ENCODE measurements at places on chromosomes 12 and 14.

DNA sequence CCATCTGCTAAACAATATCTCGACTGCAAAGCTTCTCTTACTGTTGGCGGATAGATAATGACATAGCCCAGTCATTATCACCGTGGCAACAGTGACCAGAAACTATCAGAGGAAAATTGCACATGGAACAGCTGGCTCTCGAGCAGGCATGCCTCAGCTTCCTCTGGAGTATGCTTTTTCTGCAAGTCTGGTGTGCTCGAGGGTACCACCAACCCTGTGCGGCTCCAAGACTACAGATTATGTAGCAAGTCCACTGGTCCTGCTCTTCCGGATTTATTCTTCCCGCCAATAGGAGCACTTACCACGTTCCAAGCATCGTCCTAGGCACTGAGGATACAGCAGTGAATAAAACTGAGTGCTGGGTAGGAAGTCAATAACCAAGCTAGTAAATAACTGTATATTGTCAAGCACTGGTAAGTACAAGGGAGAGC, 1.4 kb upstream of the GLRX5 start:
- DNase-seq, result peak; percentile 44

DNA sequence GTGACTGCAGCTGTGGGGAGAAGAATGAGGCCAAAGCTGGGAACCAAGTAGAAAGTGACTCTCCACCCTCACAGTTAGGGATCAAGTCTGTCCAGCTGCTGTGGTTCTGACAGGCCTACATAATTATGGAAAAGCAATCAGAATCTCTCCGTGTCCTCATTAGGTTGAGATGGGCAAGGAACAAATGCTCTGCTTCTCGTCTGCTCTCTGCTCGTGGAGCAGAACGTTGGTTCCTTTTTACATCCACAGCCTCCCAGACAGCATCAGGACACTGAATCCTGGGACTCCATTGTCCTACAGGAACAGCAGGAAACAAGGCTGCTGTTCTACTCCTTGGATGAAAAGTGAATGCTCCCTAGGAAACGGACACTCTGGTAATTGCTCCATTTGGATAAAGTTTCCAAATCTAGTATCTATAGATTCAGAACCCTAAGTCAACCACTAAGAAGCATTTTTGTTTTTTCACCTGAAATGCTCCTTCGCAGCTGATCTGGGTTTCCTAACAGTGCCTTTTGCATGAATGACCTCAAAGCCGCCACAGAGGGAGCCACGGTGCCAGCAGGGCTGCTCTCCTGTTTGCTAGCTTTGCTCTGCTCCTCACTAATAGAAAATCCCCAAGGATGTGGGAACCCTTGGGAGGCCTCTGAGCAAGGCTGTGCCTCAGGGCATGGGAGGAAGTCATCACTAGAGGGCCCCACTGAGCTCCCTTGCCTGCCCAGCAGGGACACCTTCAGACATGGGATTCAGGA, 102.0 kb downstream of the EGLN3 start:
- DNase-seq, result no peak

DNA sequence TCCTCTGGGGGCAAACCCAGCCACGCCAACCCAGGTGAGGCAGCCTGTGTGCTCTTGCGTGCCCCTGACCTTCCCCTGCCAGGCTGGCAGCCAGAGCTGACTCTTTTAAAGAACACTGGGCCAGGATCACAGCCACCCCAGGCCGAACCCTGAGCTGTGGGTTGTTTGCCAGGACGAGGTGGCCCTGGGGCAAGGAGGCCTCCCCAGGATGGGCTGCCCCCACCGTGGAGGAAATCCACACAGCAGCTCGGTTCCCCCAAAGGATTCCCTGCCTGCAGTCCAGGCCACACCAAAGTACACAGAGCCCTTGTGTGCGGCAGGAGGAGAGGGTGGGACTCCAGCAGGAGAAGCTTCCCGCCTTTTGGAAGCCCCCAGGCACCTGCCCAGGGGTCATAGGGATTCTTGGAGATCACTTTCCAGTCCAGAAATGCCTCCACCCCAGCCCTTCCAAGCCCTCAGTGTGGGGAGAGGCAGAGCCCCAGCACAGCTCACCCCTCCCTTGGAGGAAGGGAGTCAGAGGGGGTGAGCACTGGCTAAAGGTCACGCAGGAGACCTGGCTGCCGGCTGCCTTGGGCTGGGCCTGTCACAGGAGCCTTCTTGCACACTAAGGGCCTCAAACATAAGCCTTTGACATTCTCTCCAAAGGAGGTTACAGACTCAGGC, 115.6 kb downstream of the CALM1 start:
- DNase-seq, result no peak

- no peak for DNase-seq
Measured at GRCh38 chr14:67317822-67318221, 41.8 kb downstream of the ATP6V1D start.

- DNase-seq, result peak; percentile 75
Measured at GRCh38 chr14:91350813-91351511, 66.7 kb downstream of the CCDC88C start.

GRCh38 chr14:75422169-75422568, 5.7 kb upstream of the JDP2 start:
- DNase-seq, result no peak

DNA sequence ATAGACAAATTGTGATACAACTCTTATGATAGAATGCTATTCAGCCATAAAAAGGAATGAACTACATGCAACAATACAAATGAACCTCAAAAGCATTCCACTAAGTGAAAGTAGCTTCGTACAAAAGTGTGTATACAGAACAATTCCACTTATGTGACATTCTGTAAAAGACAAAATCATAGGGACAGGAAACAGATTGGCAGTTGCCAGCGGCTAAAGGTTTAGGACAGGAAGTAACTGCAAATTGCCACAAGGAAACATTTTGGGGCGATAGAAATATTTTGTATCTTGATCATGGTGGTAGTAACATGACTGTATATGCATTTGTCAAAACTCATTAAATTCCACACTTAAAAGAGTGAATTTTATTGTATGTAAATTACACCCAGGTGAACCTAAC, 113.4 kb downstream of the CAPZA3 start:
- DNase-seq, result no peak

DNA sequence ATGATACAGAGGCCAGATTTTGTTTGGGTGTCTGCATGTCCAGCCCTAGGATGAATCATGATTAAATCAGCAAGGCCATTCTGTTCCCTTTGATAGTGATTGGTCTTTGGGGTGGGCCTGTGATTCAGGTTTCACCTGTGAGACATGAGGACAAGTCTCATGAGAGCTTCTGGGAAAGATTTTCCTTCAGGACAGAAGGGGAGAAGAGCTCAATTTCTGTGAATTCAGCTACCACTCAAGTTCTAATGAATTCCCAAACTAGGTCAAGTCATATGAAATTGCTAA, 73.4 kb downstream of the ZNF664 start:
- no peak for DNase-seq

DNA sequence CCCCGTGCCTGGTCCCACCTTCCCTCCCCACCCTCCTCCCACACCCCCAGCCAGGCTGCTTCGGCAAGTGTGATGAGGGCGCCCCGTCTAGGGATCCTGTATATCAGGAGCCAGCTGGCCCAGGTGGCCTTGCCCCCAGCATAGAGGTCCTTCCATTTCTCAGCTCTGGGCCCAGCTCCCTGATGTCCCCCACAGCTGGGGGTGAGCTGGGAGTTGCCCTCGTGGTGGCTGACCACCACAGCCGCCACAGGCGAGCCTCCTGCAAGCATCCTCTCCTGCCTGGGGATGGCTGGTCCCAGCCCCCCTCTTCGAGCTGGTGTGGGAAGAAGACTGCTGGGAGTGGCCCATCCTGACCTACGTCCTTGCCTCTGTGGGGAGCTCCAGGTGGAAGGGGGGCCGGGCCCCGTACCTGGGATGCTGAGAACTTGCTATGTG, 7.4 kb downstream of the ASPG start:
- DNase-seq, result no peak

DNA sequence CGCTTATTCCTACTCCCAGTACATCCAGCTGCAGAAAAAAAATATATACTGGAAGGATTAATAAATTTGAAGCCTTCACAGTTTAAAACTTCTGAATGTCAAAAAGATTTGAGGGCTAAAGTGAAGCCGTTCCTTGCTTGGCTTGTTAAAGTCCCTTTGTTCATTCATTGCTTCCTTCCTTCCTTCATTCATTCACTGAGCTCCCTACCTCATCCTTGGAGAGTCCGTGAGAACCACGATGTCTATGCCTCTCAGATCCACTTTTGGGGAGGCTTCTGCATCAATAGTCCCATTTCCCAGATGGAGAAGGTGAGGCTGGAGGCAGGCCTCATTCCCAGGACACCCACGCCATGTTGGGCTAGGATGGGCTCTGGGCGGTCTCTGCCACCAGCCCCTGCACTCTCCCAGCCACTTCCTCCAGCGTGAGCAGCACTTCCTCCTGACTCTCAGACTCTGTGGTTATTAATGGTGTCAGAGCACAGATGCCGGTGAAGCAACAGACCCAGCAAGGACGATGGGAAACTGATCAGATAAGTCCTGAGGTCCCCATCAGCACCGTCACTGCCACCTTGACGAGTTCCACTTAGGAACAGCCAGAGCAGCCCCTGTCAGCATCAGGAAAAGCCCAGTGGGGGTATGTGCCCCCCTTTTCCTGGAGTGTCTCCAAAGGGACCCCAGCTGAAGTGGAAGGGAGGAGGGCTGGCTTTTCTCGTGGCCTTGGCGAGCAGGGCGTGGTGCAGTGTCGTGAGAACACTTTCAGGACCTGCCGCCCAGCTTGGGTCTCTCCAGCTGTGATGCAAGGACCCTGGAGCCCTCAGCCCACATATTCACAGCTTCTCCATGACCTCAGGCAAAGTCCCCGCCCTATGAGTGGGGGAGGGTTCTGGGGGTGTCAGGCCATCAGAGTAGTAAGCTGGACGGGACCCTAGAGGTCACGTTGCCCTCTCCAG, 21.2 kb downstream of the ASB2 start:
- DNase-seq, result peak; percentile 69

- DNase-seq, result no peak
Measured at GRCh38 chr14:99930420-99931274, 134.6 kb upstream of the EVL start.

DNA sequence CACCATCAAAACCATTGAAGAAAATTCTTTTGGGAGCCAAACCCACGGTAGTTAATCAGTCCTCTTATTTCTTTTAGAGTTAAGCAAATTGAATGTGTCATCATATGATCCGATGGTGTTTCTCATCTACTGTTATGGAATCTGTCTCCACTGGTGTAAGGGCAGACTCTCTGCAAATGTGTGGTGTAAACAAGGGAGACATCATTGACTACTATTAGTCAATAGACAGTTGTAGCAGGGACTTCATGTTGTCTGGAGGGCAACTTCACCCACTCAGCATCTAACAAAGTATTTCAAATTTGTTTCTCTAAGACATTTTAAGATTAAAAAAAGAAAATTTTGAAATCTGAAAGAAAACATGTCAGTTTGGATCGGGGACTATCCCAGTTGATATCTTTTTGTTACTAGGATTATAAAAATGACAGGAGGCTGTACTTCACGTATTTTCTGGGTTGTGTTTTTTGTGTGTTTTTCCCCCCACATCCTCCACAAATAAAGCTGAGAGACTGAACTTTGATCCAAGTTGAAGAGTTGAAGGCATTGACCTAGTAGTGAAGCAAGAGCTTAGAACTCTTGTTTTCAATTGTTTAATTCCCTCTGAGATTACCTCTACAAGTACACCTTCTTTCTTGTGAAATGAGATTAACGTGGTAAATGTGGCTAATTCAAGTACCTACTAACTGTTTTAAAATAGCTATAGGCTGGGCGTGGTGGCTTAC, 4.0 kb downstream of the GOLGA5 start:
- no peak for DNase-seq

- DNase-seq, result no peak
Measured at GRCh38 chr14:63893701-63894458, 41.1 kb downstream of the SYNE2 start.

- no peak for DNase-seq
Measured at GRCh38 chr14:102164241-102164641, 24.5 kb downstream of the WDR20 start.

- DNase-seq, result no peak
Measured at GRCh38 chr12:76024102-76024781, 7.3 kb downstream of the PHLDA1 start.

- no peak for DNase-seq
Measured at GRCh38 chr12:113611652-113612051, 140.0 kb upstream of the LHX5 start.

- no peak for DNase-seq
Measured at GRCh38 chr12:89267404-89267803, 84.9 kb downstream of the DUSP6 start.

- DNase-seq, result no peak
Measured at GRCh38 chr14:70036665-70037064, 152.1 kb downstream of the SLC8A3 start.

GRCh38 chr14:104827177-104828055, 26.5 kb downstream of the ZBTB42 start:
- DNase-seq, result peak; percentile 73

- no peak for DNase-seq
Measured at GRCh38 chr12:52171950-52172512, 19.8 kb downstream of the KRT80 start.

- no peak for DNase-seq
Measured at GRCh38 chr14:70343141-70343540, 16.3 kb downstream of the COX16 start.

- DNase-seq, result no peak
Measured at GRCh38 chr14:59583755-59584154, 7.1 kb upstream of the CCDC175 start.

DNA sequence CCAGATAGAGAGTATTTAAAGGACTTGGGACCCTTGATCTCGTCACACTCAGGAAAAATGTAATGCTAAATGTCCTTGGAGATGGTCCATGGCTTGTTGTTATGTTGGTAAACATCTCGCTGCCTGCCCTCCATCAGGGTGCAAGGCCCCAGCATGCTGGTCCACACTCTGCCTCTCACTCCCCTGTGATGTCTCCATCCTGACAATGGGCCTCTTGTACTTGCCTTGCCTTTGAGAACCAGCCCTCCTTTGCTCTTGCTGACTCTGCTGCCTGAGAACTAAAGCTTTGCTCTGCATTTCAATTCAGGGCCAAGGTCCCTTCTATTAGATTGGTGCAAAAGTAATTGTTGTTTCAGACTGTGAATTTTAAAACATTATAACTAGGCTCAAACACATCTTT, 131.0 kb upstream of the LMNTD1 start:
- no peak for DNase-seq

GRCh38 chr14:61365667-61366212, 44.4 kb downstream of the PRKCH start:
- DNase-seq, result no peak

DNA sequence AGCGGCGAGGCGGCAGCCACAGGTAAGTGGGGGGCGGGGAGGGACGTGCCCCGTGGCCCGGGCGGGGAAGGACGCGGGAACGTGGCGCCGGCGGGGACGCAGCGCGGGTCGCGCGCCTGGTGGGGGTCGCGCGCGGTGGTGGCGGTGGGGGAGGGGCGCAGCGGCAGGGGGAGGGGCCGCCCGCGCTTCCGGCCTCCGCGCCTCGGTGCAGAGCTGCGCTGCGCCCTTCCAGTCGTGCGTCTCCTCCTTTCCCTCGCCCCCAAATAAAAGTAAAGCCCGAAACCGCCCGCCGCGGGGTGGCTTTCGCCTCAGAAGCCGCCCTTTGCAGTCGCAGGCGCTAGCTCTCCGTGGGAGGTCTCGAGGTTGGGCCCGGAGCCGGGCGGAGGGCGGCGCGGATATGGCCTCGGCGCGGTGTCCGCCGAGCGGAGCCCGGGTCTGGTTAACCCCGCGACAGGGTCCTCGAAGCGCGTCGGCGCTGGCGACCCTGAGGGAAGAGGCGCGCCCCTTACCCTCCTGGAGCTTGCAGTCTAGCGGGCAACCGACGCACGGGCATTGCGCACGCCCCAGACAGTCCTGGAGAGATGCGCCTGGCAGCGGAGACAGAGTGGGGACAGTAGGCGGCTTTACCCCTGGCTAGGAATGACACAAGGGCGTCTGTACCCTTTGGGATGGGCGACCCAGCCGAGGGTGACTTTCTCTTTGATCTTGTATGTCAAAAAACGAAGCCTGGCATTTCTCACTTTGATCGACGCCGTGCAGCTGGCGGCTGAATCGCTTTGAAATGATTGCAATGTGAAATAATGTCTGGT, 589 bp downstream of the ATF1 start:
- peak; percentile 88 for DNase-seq

All from activated T-cell treated with anti-CD3 and anti-CD28 coated beads, Interleukin-2, amount 50 U/mL, for 24 hours (primary cell).